ENCODE measurements at places on chromosomes 11 and 22.

DNA sequence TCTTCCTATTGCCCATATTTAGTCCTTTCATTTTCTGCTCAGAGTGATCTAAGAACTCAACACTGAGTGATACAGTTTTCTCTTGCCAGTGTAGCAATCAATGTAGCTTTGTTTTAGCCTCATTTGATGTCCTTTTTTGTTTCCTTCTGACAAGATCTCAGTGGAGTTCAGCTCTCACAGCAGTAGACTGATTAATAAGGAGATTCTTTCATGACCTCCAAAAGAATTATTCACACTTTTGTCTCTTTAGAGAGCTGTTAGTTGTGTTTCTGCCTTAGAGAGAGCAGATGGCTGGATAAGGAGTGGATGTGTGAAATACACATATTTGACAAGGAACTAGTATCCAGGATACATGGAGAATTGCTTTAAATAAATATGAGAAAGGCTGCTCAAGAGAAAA lies 6.6 kb upstream of the TMEM225 start:
- no peak for DNase-seq

DNA sequence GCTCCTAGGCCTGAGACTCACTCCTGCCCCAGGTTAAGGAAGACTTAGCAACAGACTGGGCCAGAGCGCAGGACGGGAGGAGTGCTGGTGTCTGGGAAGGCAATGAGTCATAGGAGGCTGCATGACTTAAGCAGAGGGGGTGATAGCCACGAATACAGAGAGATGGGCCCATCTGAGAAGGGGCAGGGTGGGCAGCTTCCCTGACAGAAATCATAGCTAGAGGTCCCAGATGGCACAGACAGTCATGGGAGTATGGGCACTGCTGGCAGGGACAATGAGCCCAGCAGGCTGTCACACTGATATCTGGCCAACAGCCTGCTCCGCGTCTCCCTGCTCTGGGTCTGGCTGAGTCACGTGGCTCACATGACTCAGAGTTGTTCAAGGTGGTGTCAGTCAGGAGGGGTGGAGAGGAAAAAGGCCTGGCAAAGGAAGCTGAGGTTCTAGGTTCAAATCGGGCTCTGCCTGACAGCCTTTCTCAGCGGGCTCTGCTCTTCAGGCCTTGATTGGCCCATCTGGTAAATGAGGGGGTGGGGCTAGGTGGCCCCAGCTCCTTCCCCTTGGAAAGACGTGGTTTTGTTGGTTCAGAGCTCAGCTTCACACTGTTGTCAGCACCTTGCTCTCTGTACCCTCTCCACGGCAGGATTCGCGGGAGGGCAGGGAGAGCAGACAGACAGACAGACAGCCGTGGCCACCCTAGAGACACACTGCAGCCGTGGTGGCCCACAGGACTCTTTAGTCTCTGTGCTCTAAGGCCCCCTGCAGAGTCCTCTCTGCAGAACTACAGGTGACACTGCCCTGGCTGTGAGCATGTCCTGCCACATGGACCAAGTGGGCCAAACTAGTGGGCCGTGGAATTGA lies 47.8 kb downstream of the DBX1 start:
- DNase-seq = peak; percentile 95

DNA sequence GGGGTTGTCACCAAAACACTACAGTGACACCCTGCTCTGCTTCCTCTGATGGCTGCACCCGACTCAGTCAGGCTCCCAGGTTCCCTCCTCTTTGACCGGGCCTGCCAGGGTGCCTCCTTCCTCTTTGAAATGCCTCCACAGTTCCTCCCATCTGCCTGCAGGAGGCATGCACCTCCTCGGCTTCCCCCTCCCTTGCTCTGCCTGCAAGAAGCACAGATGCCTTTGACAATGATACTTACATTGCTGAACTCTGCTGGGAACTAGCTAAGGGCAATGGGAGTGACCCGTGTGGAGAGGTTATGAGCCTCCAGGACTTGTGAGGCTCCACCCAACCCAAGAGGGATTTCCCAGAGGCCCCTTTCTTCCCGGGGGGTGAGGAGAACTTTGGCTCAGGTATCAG lies 674.1 kb downstream of the OPCML start:
- no peak for DNase-seq

DNA sequence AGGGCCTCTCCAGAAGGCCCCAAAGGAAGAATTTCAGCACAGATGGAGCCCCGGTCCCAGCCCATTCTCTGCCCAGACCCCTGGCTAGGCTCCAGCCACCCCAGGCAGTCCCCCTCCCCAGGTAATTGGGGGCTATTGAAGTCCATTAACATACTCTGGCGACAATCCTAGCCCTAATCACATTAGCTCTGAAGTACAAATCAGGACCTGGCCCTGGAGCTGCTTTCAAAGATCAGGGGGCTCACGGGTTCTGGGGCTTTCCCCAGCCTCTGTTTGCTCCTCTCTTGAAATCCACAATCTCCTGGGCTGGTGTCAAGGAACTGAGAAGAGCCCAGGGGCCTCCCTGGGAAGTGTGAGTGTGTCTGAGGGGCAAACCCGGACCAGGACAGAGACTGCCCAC lies 22.3 kb downstream of the FGF4 start:
- DNase-seq = no peak

GRCh38 chr22:19118329-19118880 lies 3.8 kb downstream of the DGCR2 start:
- no peak for DNase-seq

DNA sequence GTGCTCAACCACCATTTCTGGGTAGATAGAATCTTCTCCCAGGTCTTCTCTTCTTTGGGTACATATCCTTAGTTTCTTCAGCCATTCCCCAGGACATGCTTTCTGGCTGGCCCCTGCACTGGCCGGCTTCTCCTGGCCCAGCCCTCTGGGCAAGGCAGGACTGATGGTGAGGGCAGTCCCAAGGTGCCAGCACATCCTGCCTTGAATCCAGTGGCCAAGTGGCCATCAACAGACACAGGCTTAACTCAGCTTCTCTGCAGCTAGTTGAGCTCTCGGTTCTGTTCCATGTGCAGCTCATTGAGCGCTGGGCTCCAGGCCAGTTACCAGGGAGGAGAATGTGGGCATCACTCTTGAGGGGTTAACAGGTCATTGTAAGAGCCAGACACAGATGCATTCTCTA lies 17.6 kb downstream of the SMIM38 start:
- no peak for DNase-seq

- peak; percentile 78 for DNase-seq
Observed at GRCh38 chr11:1298695-1299492, 10.5 kb downstream of the TOLLIP start.

- DNase-seq = no peak
Observed at GRCh38 chr11:8259306-8259959, 4.2 kb downstream of the LMO1 start.

DNA sequence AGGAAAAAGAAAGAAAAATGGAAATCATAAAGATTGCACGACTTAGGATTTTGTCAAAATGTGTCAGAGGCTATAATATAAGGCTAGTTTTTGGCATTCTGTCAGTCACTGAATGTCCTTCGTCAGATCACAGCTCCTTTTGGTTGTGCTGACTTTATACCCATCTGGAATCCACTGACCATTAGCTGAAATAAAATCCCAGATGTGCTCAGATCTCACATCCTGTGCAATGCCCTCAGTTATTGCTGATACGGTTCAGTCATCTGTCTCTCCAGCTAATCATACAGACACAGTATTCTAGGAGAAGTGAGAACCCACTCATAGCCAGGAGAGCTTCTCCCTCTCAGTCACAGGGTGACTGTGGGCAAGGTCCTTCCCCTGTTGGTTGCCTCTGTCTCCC lies 11.5 kb downstream of the CD44 start:
- DNase-seq = no peak

- DNase-seq = no peak
Observed at GRCh38 chr11:6988506-6988905, 31.6 kb downstream of the ZNF214 start.

- DNase-seq = no peak
Observed at GRCh38 chr11:41245184-41245583, 214.3 kb downstream of the LRRC4C start.

DNA sequence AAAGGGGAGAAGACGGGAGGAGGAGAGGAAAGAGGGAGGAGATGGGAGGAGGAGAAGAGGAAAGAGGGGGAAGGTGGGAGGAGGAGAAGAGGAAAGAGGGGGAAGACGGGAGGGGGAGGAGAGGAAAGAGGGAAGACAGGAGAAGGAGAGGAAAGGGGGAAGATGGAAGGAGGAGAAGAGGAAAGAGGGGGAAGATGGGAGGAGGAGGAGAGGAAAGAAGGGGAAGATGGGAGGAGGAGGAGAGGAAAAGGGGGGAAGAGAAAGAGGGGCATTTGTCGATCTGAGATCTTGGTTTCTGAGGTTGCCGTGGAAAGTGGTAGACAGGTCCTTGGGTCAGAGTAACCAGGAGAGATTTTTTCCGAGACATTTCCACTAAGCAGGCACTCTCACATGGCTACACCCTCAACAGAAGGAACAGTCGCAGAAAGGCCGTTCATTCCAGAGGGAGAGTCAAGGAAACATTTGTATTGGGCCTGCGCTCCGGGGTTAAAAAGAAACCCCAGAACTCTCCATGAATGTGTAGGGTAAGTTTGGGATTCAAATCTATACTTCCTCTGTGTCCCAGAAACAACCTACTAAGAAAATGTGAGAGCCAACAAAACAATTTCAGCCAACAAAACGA lies 39.8 kb upstream of the CARS1 start:
- DNase-seq = no peak

DNA sequence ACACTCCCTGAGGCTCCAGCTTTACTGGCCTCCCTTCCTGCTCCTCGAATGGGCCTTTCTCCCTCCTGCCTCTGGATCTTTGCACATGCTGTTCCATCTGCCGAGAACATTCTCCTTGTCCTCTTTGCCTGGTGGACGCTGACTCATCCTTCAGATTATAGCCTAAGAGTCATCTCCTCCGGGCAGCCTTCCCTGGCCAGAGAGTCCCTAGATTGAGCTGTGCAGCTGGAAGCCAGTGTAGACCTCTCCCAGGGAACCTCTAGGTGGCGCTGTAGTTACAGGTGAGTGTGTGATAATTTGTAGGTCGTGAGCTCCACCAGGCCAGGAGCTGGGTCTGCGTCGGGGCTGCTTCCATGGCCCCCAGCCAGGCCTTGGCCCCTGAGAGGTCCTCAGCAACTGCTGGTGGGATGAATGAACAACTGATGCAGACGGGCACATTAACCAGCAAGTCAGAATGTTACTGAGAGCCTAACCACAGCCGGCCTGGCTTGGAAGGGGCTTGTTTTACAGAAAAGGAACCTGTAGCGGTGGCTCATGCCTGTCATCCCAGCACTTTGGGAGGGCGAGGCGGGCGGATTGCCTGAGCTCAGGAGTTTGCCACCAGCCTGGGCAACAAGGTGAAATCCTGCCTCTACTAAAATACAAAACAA lies 8.7 kb downstream of the PNPLA5 start:
- peak; percentile 55 for DNase-seq

DNA sequence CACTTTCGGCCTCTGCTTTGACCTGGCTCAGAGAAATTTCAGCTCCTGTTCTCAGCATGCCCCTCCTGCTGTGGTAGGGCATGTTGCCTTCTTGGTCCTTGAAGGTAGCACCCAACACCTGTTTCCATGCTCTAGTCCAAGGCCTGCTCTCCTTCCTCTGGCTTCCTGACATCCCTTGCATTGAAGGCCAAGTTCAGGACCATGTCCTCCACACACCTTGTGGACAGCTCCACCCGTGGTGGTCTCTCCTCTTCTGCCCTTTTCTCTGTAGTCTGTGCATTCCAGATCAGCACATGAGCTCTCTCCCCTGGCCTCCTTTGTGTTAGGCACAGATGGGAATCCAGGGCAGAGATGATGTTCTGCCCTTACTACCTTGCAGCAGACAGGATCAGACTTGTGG lies 225.3 kb downstream of the ADAMTS15 start:
- no peak for DNase-seq
